ENCODE measurements at places on chromosomes 4 and X.

- no peak for DNase-seq
Observed at GRCh38 chrX:2549876-2550275, 49.1 kb upstream of the DHRSX start.

DNA sequence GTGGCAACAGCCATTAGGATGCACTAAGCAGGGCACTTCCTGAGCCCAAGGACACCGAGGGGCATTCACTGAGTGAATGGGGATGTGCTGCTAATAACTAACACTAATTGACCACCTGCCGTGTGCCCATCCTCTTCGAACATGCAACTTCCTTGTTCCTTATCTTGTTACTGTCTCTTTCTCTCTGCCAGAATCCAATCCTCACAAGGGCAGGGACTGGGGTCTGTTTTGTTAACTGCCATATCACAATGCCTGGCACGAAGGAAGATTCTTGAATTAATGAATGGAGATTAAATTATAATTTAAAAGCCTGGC, 1.3 kb downstream of the ERAS start:
- DNase-seq = no peak

GRCh38 chr4:25953740-25954139, 39.7 kb downstream of the SMIM20 start:
- DNase-seq = no peak

GRCh38 chrX:147838465-147839131, 73.1 kb upstream of the FMR1 start:
- no peak for DNase-seq

- DNase-seq = no peak
Observed at GRCh38 chrX:1475881-1476280, 23.2 kb upstream of the ASMTL start.

GRCh38 chr4:62849696-62850095, 1559.6 kb downstream of the TECRL start:
- DNase-seq = no peak

- DNase-seq = no peak
Observed at GRCh38 chr4:40737879-40738278, 11.9 kb upstream of the NSUN7 start.

DNA sequence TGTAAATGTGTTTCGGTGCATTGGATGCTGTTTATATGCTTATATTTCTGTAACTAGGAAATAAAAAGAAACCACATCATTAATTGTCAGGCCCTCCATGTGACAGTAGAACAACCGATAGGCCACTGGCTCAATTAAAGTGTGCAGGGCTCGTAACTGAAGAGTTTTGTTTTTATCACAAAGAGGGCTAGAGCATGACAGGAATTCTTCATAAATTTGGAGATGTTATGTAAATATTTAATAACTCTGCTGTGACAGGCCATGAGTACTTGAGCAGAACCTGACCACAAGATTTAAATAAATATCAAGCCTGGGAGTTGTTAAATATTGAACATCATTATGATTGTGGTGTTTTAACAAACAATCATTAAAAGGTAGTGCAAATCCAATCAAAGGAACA, 55.9 kb downstream of the MID1 start:
- DNase-seq = no peak

DNA sequence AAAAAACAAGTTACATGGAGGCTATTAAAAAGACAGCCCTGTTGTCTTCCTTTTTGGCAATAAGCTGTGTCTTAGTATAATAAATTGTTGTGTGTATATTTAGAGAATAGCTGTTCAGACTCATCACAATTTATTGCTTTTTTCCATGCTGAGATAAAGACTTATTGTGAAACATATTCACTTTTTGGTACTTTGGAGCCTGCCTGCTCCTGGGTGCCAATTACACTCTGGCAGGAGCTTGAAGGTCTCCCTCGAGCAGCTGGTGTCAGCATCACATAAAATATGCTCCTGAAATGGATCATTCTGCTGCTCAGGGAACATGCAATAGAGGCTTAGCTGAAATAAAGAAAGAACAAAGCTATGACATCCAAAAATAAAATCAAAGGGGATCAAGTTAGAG, 211.6 kb upstream of the DKK2 start:
- no peak for DNase-seq

- DNase-seq = no peak
Observed at GRCh38 chr4:5383191-5383980, 325.0 kb downstream of the EVC2 start.

DNA sequence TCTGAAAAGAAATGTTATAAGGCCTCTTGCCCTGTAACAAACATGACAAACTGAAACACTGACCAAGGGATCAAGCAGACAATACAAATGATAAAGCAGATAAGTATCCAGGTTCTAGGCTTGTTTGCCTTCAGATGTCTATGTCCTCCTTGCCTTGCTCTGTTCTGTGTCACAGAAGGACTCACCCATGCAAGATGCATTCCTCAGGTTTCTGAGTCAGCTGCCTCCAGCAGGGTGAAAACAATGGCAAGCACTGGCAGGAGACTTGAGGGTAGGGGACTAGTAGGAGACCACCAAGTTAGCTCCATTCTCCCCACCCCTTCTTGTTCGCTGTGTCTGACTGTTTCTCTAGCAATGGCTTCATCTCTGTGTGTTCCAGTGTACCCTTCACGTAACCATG, 76.6 kb upstream of the CXXC4 start:
- DNase-seq = no peak

GRCh38 chr4:3484057-3484973, 21.2 kb downstream of the DOK7 start:
- no peak for DNase-seq

GRCh38 chrX:68665502-68665901, 18.0 kb downstream of the STARD8 start:
- no peak for DNase-seq

DNA sequence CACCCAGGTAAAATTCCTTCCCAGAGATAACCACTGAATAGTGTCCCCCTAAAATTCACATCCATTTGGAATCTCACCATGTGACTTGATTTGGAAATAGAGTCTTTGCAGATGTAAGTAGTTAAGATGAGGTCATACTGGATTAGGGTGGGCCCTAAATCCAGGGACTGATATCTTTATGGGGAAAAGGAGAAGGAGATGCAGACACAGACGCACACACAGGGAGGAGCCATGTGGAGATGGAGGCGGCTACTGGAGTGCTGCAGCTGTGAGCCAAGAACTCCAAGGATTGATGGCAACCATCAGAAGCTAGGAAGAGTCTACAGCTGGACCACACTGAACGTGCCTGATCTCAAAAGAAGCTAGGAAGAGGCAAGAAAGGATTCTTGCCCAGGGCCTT, 96.6 kb upstream of the SRD5A3 start:
- no peak for DNase-seq

GRCh38 chrX:129961180-129962083, 21.0 kb upstream of the BCORL1 start:
- DNase-seq = peak; percentile 84

- no peak for DNase-seq
Observed at GRCh38 chrX:28324321-28324721, 262.9 kb upstream of the IL1RAPL1 start.

GRCh38 chr4:151276787-151277562, at the start of gene PRSS48:
Gene PRSS48, plus strand, starts transcription at chr4:151277161. Its CDS starts 12 bp downstream, at chr4:151277173.
- peak; percentile 62 for DNase-seq

- DNase-seq = peak; percentile 21
Observed at GRCh38 chr4:89486042-89486441, 178.4 kb upstream of the GPRIN3 start.

Measured in activated CD4-positive, alpha-beta T cell treated with anti-CD3 and anti-CD28 coated beads, Interleukin-10, Interleukin-2, amounts not matched to agents 100 ng/mL and 50 ng/mL, durations not matched to agents 16 hours and 8 hours (primary cell).